ENCODE measurements at places on chromosomes 11 and 22.
A peak's percentile ranks its signal among the peaks of the same experiment; 100 is the strongest.

DNA sequence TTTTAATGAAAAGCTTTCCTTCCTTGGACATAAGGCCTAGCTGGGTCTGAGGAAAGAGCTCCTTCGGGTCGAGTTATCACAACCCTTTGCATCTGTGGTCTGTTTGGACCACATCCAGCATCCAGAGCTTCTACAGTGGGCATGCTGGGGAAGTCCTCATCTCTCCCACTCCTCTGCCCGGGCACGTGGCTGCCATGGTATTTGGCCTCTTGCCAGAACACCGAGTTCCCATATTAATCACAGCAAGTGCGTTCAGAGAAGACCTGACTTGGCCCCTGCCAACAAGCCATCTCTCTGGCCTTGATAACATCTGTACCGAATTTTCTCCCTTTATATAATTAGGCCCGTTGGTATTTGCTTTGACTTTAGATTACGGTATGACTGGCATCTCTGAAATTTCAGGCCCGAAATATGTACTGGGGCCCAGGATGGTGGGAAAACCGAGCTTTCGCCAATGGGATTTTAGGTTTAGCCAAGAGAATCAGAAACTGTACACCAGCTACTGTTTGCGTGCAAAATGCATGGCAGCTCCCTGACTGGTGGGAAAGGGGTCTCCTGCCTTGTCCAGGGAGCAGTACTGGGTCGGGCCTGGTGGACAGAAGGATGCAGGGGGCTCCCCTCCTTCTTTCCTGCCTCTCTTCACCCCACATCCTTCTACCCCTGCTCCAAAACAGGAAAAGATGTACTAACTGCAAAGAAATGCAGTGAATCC is 90.0 kb downstream of the MICAL2 start:
- peak; percentile 78 for DNase-seq

GRCh38 chr22:45977003-45977411 is at the start of gene WNT7B:
Gene WNT7B, minus strand, starts transcription at chr22:45977162. Its CDS starts 408 bp downstream, at chr22:45976754.
- no peak for DNase-seq

GRCh38 chr11:115244296-115244695 is 259.9 kb downstream of the CADM1 start:
- no peak for DNase-seq

DNA sequence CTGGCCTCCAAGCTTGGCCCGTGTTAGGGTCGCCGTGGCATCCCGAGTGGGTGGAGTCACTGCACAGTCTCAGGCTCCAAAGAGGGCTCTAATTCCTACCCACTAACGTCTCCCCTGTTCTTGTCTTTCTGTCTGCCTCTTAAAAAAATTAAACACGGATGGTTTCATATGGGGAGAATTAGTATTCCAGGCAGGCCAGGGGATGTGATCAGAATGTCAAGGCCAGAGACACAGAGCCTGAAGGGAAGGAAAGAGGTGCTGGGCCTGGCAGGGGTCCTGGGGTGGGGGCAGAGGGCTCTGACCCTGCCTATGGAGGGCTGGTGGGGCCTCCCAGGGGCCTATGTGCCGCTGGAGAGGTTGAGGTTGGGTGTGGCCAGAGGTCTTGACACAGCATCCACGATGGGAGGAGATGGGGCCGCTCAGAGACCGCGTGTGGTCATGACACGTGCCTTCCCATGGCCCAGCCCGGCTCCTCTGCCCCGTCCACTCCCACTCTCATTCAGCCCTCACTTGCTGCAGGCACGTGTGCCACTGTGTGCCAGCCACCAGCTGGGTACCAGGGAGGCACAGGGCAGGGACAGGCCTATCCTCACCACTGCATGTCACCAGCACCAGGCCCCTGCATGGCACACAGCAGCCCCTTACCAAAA is 56.5 kb downstream of the FLRT1 start:
- no peak for DNase-seq

- DNase-seq = no peak
These were observed 25.1 kb downstream of the SERPIND1 start for GRCh38 chr22:20798974-20799373.

- DNase-seq = no peak
These were observed 10.0 kb downstream of the TBX1 start for GRCh38 chr22:19770349-19771220.

GRCh38 chr11:91230647-91231046 is 994.0 kb upstream of the FAT3 start:
- no peak for DNase-seq

DNA sequence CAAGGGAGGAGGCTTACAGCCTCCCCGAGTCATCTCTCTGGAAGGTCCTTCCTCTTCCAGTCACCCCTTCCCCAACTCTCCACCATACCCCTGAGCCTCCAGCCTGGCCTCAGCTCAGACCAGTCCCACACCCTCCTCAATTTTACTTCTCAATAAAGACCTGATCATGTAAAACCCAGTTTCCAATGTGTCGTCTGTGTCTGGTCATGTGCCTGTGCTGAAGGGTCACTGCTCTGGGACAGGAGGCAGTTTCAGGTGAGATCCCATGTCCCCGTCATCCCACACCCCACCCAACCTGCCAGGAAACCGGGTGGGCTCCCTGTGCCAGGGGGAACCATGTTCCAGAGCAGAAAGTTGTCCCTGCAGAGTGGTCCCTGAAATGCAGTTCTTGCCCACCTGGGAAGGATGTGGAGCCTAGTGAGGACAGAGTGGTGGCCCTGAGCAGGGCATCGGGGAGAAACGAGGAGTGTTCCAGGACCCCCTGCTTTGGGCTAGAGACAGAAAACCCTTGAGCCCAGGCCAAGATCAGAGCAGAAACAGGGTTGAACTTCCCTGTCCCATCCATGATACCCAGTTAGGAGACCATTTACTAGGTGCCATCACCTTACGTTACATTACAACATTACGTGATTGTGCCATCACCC is 19.4 kb downstream of the IGLL5 start:
- DNase-seq = no peak

DNA sequence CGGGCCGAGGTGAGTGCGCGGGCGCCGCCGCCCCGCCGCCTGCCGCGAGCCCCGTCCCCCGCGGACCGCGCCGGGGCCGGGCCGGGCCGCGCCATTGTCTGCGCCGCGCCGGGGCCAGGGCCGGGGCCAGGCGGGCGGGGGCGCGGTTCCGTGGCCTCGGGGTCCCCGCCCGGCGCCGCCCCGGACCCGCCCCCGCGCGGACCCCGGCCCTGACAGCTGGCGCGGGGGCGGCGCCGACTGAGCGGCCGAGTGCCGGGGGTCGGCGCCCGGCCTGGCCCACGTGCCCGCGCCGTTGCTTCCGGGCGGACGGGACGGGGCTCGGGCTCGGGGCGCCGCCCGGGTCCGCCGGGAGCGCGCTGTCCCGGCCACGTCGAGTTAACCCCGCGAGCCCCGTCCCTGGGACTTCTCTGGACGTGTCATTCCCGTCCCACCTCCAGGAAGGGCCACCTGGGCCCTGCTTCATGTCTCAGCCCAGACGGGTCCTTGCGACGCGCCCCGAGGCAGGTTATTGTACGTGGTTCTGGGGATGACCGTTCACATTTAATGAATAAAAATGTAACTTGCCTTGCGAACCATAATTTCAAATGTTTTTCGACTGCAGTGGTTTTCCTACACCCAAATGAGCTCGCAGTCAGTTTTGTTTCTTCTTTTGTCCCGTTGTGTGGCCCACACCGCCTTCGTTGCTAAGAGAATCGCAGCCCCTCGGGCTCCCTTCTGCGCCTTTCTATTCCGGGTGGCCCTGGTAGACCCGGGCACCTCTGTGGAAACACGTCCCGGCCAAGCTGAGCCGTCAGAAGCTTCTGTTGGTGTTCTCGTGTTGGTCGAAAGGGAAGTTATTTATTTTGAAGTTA is 562 bp downstream of the ZBED4 start:
- peak; percentile 41 for DNase-seq

DNA sequence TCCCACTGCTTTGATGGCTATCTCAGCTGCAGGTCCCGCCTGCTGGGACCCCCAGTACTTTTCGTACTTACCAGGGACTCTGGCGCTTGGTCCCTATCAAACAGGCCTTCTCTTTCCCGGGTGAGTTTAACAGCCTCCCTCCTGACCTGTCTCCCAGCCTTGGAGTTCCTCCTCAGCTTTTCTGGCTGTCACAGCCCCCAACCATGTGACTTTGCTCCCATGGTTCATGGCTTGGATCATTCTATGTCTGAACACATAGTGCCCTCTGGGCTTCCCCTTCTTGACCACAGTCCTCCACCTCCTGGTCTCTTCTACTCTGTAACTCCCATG is 56.9 kb downstream of the PARVA start:
- no peak for DNase-seq

- DNase-seq = no peak
These were observed 478 bp upstream of the CD248 start for GRCh38 chr11:66317322-66317722.

GRCh38 chr11:43923406-43924111 is 18.9 kb upstream of the C11orf96 start:
- no peak for DNase-seq

DNA sequence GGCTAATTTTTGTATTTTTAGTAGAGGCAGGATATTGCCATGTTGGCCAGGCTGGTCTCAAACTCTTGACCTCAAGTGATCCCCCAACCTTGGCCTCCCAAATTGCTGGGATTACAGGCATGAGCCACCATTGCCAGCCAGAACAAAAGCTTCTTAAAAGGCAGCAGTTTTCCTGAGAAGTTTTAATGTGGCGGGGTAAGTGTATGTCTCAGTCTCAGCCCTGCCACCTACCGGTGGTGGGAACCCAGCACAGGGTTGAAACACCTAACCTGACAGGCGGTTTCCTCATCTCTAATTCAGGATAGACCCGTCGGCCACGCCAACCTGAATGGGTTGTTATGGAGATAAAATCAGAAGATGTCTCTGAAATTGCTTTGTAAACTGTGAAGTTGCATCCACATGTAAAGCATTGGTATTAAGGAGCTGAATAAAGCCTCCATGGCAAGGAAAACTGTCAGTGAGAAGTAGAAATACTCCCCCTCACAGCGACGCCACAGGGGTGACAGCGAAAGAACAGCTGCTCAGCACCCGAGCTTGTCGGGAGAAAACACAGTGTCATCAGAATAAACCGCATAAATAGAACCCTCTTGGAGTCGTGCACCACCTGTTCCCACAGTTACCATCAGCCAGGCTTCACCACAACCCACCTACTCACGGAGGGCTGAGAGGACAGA is 165.9 kb upstream of the NCAM1 start:
- peak; percentile 21 for DNase-seq

DNA sequence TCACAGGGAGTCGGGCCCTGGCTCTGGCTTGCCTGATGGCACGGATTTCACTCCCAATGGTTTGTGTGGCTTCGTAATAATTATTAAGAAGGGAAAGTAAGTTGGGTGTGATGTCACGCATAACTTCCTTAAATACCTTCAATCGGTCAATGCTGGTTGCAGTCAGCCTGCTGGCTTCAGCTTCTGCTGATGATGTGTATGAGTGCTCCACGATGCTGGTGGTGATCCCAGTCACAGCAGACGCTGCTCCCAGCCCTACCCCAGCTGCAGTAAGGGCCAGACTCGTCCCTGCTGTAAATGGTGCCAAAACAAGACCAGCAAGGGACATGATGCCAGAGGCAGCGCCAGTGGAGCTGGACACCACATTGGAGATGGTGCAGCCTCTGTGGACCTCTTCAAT is 19.1 kb downstream of the APOL3 start:
- no peak for DNase-seq

DNA sequence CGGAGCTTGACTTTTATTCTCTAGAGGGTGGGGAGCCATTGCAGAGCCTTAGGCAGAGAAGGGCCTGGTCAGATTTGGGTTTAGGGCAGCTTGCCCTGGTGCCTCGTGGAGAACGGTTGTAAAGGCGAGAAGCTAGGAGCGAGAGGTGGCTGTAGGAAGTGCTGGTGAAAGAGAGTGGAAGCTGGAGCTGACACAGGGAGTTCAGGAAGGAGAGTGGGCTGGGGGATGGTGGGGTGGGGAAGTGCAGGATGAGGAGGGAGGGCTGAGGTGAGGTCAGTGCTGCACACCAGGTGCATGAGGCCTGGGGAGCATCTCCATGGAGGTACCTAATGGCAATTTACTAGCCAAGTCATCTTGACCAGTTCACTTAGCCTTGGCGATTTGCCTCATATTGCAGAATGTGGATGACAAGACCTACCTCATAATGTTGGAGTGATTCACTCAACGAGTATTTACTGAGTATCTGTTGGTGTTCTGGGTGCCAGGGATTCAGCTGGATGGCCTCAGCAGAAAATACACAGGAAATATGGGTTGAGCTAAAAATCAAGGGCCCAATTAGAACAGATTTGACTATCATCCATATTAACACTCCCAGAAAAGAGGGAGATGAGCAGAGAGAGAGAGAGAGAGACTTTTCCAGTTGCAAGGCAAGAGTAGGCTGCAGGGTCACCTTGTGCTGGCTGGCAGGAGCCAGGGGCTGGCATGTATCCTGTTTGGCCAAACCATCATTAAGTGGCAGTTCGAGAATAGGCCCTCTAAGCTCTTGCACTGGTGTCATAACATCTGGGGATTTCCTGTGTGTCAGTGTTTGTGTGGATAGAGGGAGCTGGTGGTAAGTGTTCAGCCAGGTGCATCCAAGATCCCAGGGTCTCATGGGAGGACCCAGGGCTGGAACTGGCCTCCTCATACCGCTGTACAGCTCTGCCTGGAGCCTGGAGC is 44.4 kb upstream of the CLDN5 start:
- no peak for DNase-seq

DNA sequence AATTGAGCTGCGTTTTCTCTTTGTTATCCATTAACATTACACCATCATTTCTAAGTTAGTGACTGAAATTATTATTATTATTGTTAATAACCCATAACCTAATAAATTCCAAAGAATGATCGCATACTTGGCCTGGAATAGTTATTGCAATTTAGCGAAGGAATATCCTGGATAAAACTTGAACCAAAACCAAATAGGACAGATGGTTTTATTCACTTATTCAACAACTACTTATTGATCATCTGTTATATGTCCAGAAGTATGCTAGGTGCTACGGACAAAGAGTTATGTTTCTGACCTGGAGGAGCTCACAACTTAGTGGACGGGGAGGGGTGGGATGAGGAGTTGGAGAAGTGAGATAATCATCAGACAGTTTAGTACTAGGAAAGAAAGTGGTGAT is 44.8 kb upstream of the ARHGAP20 start:
- no peak for DNase-seq

GRCh38 chr22:40178417-40179409 is 988 bp downstream of the TNRC6B start:
- peak; percentile 55 for DNase-seq

GRCh38 chr11:69351460-69351859 is 57.5 kb downstream of the MYEOV start:
- no peak for DNase-seq

- DNase-seq = no peak
These were observed 95.9 kb downstream of the CCDC73 start for GRCh38 chr11:32698579-32698978.

DNA sequence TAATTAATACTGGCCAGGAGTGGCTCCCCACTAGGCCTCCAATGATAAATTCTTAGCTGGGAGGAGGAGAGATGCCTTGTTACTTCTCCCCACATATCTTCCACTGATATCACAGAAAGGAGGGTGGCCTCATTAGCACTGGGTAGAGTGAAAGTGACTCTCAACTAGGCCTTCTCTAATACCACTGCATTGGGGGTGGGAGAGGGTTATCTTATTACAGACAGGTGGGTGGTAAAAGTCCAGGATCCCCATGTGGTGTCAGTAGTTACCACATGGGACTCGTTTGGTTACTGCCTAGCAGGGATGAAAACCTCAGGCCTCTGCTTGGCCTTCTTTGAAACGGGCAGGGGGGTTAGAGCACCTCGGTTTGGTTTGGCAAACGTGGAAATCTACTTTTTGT is 167.3 kb downstream of the UVRAG start:
- DNase-seq = no peak

Measured in activated CD4-positive, alpha-beta T cell treated with anti-CD3 and anti-CD28 coated beads, Interleukin-2, amount 50 U/mL, for 48 hours (primary cell).